T-helper 2 cell treated with Interferon-gamma antibody and Interleukin-4, amounts not matched to agents 5 μg/mL and 100 μg/mL, for 36 hours (primary cell): ENCODE measurements at places on chromosomes 12 and 14.
A peak's percentile ranks its signal among the peaks of the same experiment; 100 is the strongest.

GRCh38 chr14:61524211-61524806 is 171.0 kb upstream of the HIF1A start:
- DNase-seq: no peak

DNA sequence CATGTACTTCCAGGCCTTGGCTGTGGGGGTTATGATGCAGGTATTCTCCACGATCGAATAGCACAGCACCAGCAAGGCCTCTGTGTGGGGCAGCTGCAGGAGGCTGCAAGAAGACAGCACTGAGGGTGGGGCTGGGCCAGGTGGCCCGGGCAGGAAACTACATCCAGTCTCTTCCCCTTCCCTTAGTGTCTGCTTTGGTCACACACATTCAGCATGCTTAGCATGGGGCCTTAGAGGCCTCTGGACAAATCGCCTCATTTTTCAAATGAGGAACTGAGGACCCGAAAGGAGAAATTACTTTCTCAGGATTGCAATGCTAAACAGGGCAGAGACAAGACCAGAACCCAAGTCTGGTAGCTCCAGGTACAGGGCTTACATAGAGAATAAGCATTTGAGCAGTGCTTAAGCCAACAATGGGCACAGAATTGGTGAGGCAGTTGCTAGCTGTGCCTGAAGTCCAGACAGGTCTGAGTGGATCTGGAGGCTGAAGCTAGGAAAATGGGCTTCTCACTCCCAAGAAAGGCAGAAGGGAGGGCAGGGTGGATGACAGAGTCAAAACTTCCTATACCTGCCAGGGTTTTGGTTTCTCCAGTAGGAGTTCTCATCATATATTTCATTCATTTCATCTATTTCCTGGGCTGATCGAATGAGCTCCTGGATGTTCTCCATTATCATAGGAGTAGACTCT is 3.5 kb downstream of the ACRBP start:
- DNase-seq: no peak

DNA sequence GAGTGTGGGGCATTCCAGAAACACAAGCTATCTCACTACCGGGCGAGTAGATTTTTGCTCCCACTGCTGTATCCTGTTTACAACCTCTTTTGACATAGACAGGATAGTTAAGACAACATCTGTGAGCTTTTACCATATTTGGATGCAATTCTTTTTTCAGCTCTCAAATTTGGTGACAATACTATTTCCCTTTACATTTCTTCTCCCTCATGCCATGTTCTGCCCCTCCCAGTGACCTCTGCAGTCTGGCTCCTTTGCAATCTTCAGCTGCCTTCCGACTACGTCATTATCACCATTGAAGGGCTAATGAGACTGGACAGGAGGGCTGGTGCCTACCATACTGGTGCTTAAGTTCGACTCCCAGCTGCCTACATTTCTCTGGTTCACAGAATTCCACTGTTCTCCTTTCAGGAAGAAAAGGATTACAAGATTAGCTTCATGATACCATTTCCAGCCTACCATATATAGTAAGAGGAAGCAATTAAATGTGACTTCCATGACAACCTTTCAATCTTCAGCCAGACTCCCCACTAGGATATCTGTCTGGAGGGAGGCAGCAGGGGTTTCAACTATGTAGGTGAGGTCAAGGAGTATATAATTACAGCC is 251.6 kb downstream of the PHLDA1 start:
- no peak for DNase-seq

DNA sequence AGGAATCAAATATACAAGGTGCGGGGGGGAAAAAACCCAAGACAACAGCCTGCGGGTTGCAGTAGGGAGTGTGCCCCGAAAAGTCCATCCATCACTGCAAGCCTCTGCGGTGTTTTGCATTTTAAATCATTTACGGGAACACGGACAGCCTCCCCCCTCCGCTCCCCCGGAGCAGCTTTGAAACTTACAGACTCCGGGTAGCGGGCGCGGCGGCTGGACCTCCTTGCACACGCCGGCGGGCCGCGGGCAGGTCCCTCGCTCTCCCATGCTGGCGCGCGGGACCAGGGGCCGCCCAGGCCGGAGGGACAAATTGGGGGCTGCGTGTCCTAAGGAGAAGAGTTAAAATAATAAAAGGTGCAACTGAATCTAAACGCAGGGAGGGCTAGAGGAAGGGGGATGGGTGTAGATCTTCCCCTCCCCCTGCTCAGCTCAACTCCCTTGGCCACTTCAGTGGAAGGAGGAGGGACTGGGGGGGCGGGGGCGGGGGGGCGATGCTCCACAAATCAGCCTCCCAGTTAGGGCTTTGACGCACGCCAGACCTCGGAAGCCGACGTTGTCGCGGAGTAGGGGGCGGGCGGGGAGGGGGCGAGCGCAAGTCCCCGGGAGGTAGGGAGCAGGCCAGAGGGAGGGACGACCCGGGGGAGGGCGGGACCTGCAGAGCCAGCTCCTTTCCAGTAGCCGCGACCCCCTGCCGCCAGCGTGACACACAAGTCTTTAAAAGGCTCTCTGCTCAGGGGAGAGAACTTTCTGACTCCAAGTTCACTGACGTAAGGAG is at the start of gene KCNJ8:
KCNJ8 (minus strand) TSS at position 349 of the 775 bp plus-strand sequence. CDS start 1,090 bp downstream, outside the sequence.
- no peak for DNase-seq

- DNase-seq: peak; percentile 11
Measured at GRCh38 chr12:27667540-27667939, 28.7 kb upstream of the REP15 start.

GRCh38 chr12:10632226-10632625 is 18.8 kb upstream of the MAGOHB start:
- DNase-seq: no peak

DNA sequence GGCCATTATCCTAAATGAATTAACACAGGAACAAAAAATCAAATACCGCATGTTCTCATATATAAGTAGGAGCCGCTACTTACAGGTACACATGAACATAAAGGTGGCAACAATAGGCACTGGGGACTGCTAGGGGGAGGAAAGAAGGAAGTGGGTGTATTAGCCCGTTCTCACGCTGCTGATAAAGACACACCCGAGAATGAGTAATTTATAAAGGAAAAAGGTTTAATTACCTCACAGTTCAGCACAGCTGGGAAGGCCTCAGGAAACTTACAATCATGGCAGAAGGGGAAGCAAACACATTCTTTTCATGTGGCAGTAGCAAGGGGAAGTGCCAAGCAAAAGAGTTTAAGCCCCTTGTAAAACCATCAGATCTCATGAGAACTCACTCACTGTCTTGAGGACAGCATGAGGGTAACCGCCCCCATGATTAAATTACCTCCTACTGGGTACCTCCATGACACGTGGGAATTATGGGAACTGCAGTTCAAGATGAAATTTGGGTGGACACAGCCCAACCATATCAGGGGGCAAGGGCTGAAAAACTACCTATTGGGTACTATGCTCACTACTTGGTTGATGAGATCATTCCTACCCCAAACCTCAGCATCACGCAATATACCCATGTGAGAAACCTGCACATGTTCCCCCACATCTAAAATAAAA is 16.4 kb upstream of the MIA2 start:
- DNase-seq: no peak

GRCh38 chr14:75984674-75985073 is 889 bp upstream of the IFT43 start:
- DNase-seq: no peak
